Astrocyte (in vitro differentiated cells and primary cell): ENCODE measurements at places on chromosomes 5 and 9.

GRCh38 chr5:7668627-7669026 lies 182.3 kb downstream of the CFAP90 start:
- H3K27ac ChIP-seq: no peak overlapping the region
- DNase-seq: no peak

DNA sequence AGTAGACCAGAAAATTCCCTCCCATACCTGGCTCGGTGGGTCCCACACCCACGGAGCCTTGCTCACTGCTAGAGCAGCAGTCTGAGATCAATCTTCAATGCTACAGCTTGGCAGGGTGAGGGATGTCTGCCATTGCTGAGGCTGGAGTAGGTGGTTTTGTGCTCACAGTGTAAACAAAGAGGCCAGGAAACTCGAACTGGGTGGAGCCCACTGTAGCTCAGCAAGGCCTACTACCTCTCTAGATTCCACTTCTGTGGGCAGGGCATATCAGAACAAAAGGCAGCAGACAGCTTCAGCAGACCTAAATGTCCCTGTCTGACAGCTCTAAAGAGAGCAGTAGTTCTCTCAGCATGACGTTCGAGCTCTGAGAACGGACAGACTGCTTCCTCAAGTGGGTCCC lies 5.6 kb upstream of the GZMA start:
- no peaks in the 10 kb centered on the region for H3K36me3 ChIP-seq
- no peaks in the 10 kb centered on the region for H3K4me1 ChIP-seq
- no peak overlapping the region for H3K27ac ChIP-seq
- peaks cover 2% of the 10 kb centered on the region for H3K27me3 ChIP-seq

GRCh38 chr5:137565450-137565849 lies 66.3 kb upstream of the SPOCK1 start:
- peak overlapping the region; percentile 63 for H3K27ac ChIP-seq
- DNase-seq: peak; percentile 76
- no peaks in the 10 kb centered on the region for H3K27me3 ChIP-seq
- no peak overlapping the region for H3K4me3 ChIP-seq
- H3K36me3 ChIP-seq: no peaks in the 10 kb centered on the region

DNA sequence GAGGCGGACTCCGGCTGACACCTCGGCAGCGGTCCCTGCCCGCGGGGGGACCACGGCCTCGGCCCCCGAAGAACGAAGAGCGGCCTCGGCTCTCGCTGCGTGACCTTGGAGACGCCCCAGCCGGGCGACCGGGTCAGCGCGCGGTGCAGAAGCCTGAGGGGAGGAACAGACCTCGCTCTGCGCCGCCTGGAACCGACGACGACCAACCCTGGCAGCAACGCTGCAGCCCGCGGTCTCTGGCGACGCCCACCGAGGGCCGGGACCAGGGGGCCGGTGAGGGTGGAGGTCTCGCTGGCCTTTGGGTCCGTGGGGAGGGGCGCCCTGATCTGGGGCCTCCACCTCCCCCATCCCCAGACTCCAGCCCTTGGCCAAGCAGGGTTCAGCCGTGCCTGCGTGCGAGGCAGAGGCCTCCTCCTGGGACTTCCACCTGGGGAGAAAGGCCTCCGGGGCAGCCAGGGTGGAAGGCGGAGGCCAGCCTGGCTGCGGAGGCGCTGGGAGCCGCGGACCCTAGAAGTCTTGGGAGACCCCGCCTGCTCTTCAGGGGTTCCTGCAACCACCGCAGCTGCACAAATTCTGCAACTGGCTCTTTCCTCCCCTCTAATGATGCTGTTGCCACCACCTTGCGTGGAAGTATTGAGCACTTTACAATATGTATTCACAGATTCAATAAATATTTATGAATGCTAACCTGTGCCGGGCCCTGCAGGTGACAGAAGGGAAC lies 44.3 kb upstream of the SLC12A7 start:
- no peak for DNase-seq
- H3K36me3 ChIP-seq: no peaks in the 10 kb centered on the region
- H3K4me1 ChIP-seq: no peaks in the 10 kb centered on the region
- peaks cover 29% of the 10 kb centered on the region for H3K27me3 ChIP-seq
- no peak overlapping the region for H3K4me3 ChIP-seq

DNA sequence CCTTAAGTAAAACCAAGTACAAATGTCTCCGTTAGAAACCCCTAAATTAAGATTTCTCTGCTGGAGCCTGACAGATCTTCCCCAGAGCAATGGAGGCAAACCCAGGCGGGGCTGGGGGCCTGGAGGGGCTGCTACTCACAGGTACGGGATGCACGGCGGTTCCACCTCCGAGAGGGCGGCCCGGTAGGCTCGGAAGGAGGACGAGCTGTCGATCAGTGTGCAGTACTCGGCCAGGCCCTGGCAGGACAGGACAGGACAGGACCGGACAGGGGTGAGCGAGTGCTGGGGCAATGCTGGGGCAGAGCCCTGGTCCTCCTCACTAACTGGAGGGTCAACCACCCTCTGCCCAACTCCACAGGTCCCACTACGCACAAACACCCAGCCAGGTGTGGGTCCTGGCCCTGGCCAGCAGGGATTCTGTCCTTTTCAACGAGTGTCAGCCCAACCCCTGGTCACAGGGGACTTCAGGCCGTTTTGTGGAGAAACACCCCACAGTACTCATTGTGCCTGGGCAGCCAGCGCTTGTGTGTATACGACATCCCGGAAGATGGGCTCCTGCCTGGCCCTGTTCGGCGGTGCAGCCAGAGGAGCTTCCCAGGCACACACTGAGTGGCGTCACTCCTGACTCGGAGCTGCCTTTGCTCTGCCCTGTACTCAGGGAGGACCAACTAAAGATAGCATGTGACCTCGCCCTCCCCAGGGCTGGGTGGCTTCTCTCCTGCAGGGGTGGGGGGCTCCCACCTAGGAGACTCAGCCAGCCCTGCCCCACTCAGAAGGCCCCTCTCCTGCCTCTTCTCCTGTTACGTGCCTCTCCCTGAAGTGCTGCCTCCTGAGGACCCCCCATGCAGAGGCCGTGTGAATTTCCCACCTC lies 37.4 kb downstream of the PRRT1B start:
- H3K27me3 ChIP-seq: no peaks in the 10 kb centered on the region
- H3K27ac ChIP-seq: no peak overlapping the region
- no peak overlapping the region for H3K4me3 ChIP-seq
- DNase-seq: no peak
- no peaks in the 10 kb centered on the region for H3K4me1 ChIP-seq

GRCh38 chr9:12014488-12014887 lies 678.7 kb upstream of the TYRP1 start:
- no peak overlapping the region for H3K4me3 ChIP-seq
- H3K36me3 ChIP-seq: no peaks in the 10 kb centered on the region
- no peak overlapping the region for H3K27ac ChIP-seq
- no peak for DNase-seq

DNA sequence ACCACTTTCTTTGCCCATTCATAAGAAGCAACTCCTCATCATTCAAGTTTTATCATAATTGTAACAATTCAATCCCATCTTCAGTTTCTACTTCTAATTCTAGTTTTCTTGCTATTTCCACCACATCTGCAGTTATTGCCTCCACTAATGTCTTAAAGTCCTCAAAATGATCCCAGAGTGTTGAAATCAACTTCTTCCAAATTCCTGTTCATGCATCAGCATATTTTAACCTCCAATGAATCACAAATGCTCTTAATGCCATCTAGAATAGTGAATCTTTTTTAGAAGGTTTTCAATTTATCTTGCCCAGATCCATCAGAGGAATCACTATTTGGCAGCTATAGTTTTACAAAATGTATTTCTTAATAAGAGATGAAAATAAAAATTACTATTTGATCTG lies 3.2 kb upstream of the SRP19 start:
- H3K4me3 ChIP-seq: no peak overlapping the region
- no peak for DNase-seq
- peaks cover 2% of the 10 kb centered on the region for H3K27me3 ChIP-seq
- H3K36me3 ChIP-seq: no peaks in the 10 kb centered on the region

DNA sequence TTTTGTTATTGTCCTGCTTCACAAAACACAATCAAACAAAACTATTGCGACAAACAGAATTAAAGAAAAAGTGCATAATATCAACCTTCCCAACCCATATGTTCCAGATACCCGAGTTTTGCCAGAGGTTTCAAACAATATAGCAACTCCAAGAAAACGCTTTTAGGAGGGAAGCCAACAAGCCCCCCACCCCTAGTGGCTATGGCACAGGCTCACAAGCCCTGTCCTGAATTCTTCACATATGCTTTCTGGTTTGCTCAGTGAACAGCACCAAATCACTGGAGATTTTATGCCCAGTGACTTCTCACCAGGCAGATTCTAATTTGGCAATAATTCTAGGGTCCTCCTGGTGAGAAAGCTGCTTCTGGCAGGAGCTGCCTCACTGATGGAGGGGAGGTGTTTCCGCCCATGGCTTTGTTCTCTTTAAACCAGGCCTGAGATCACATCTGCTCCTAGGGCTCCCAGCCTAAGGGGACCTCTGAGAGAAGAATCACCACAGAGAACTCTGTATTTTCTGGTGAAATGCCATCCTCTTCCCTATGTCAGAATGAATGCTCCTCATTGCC lies 1982.4 kb downstream of the EFNA5 start:
- H3K4me1 ChIP-seq: no peaks in the 10 kb centered on the region
- no peak overlapping the region for H3K27ac ChIP-seq
- no peak overlapping the region for H3K4me3 ChIP-seq
- no peaks in the 10 kb centered on the region for H3K27me3 ChIP-seq
- no peak for DNase-seq

DNA sequence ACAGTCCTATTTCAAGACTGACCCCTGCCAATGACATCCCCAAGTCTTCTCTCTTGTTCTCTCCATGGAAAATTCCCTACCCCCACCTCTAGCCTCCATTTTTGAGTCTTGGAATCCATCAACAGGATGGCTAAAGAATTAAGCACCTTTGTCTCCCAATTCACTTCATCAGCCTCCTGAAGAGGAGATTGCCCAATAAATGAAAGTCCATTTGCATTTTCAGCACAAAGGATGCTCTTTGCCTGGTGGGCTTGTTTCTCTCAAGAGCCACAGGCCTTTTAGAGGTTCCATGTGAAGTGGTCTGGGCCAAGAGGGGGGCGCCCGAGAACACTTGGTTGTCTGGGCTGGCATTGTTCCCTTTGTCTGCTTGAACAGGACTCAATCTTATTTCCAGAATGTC lies 12.6 kb downstream of the HSD17B3 start:
- H3K27ac ChIP-seq: no peak overlapping the region
- DNase-seq: no peak
- H3K4me3 ChIP-seq: no peak overlapping the region

DNA sequence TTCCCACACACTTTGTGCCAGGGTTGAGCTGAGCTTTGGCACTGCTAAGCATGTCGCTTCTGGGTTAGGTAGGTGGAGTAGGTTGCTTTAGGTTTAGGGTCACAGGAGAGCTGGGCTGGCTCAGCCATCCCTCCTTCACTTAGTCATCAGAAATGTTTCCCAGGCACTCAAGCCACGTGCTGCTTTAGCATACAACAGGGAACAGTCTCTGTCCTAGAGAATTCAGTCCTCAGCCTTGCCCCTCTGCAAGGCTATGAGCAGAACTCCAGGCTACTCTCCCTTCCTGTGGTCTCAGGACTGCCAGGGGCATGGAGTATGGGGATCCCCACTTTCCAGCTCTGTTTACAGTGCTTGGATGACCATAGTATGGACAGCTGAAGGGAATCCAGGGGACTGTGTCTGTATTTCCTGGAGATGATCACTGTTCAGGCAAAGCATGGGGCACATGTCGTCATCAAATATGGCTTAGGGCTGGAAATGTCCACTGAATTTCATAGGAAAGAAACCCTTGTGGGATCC lies 7.5 kb upstream of the ANKRD33B start:
- H3K36me3 ChIP-seq: no peaks in the 10 kb centered on the region
- peaks cover 50% of the 10 kb centered on the region for H3K4me1 ChIP-seq
- H3K4me3 ChIP-seq: no peak overlapping the region
- H3K27ac ChIP-seq: peak overlapping the region; percentile 52

DNA sequence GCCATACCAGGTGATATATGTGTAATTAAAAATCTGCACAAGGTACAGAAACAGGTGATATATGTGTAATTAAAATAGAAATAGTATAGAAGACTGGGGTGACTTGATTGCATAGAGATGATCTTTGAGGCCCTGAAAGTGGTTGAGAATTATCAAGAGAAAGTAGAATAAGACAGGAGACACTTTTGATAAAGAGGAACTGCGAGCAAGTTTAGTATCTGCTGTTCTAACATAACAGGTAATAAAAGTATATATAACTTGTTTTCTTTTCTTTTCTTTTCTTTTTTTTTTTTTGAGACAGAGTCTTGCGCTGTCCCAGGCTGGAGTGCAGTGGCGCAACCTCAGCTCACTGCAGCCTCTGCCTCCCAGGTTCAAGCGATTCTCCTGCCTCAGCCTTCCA lies 5.4 kb downstream of the SNX2 start:
- H3K4me3 ChIP-seq: no peak overlapping the region
- DNase-seq: no peak
- no peaks in the 10 kb centered on the region for H3K36me3 ChIP-seq
- H3K27me3 ChIP-seq: no peaks in the 10 kb centered on the region

- H3K4me3 ChIP-seq: no peak overlapping the region
- H3K27ac ChIP-seq: no peak overlapping the region
Observed at GRCh38 chr5:6535594-6535993, 86.9 kb downstream of the UBE2QL1 start.

GRCh38 chr9:87427851-87428506 lies 69.7 kb upstream of the DAPK1 start:
- H3K4me1 ChIP-seq: no peaks in the 10 kb centered on the region
- H3K36me3 ChIP-seq: no peaks in the 10 kb centered on the region
- H3K27me3 ChIP-seq: peaks cover 3% of the 10 kb centered on the region
- no peak overlapping the region for H3K4me3 ChIP-seq

DNA sequence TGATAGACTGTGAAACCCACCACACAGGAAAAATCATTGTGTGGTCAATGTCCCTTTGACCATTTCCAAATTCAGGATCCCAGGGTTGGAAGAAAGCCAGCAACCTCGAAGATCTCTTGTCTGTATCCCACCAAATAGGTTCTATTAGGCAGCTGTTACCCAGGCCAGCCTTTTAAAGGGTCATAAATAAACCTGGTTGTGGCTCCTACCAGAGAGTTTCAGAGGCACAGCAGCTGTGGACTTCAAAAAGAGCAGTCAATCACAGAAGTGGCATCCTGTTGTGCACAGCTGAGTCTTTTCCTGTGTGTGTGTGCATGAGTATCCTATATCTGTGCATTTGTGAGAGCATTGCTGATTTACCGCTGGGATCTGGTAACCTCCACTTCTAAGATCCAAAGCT lies 23.7 kb upstream of the OR2S2 start:
- peaks cover 7% of the 10 kb centered on the region for H3K27me3 ChIP-seq
- H3K36me3 ChIP-seq: no peaks in the 10 kb centered on the region
- DNase-seq: no peak
- H3K4me1 ChIP-seq: no peaks in the 10 kb centered on the region
- no peak overlapping the region for H3K4me3 ChIP-seq

- peaks cover 2% of the 10 kb centered on the region for H3K4me1 ChIP-seq
- H3K27me3 ChIP-seq: no peaks in the 10 kb centered on the region
- H3K27ac ChIP-seq: no peak overlapping the region
- no peak for DNase-seq
- no peaks in the 10 kb centered on the region for H3K36me3 ChIP-seq
Observed at GRCh38 chr5:169777159-169777558, 140.1 kb downstream of the DOCK2 start.

- H3K36me3 ChIP-seq: no peaks in the 10 kb centered on the region
- no peak overlapping the region for H3K27ac ChIP-seq
- no peak for DNase-seq
- peaks cover 4% of the 10 kb centered on the region for H3K4me1 ChIP-seq
Observed at GRCh38 chr5:75286211-75286773, 49.6 kb upstream of the ANKRD31 start.
